ENCODE measurements at places on chromosomes 13 and 19.

DNA sequence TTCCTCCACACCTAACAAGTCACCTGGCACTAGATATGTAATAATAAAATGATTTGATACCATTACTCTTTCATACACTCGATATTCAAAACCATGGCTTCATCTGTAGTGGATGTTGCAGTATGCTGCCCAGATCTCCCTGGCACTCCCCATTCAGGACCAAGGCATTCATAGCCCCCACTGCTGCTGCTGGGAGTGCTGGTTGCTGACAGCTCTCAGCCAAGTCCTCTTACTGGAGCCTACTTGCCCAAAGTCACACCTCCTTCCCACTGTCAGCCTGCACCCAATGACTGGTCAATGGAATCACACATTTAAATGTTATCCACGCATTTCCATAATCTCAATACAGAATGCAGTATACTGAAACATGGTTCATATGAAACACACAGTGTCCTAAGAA, 3.7 kb downstream of the SUCLA2 start:
- DNase-seq, result no peak

DNA sequence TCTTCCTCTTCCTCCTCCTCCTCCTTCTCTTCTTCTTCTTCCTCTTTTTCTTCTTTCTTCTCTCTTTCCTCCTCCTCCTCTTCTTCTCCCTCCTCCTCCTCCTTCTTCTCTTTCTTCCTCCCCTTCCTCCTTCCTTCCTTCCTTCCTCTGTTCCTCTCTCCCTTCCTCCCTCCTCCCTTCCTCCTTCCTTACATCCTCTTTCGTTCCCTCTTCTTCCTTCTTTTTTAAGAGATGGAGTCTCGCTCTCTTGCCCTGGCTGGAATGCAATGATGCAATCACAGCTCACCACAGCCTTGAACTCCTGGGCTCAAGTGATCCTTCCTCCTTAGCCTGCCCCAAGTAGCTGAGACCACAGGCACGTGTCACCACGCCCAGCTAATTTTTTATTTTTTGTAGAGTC, 13.2 kb downstream of the EHD2 start:
- no peak for DNase-seq

DNA sequence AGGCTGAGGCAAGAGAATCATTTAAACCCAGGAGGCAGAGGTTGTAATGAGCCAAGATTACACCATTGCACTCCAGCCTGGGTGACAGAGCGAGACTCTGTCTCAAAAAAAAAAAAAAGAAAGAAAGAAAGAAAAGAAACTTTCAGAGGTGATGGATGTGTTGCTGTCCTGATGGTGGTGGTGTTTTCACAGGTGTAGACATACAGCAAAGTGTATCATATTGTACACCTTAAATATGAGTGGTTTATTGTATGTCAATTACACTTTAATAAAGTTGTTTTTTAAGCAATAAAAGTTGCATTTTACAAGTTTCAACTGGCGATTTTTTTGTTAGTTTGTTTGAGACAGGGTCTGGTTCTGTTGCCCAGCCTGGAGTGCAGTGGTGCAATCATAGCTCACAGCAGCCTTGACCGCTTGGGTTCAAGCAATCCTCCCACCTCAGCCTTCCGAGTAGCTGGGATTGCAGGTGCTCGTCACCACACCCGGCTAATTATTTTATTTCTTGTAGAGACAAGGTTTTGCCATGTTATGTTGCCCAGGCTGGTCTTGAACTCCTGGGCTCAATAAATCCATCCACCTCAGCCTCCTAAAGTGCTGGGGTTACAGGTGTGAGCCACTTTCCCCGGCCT, 13.5 kb upstream of the INSR start:
- no peak for DNase-seq

DNA sequence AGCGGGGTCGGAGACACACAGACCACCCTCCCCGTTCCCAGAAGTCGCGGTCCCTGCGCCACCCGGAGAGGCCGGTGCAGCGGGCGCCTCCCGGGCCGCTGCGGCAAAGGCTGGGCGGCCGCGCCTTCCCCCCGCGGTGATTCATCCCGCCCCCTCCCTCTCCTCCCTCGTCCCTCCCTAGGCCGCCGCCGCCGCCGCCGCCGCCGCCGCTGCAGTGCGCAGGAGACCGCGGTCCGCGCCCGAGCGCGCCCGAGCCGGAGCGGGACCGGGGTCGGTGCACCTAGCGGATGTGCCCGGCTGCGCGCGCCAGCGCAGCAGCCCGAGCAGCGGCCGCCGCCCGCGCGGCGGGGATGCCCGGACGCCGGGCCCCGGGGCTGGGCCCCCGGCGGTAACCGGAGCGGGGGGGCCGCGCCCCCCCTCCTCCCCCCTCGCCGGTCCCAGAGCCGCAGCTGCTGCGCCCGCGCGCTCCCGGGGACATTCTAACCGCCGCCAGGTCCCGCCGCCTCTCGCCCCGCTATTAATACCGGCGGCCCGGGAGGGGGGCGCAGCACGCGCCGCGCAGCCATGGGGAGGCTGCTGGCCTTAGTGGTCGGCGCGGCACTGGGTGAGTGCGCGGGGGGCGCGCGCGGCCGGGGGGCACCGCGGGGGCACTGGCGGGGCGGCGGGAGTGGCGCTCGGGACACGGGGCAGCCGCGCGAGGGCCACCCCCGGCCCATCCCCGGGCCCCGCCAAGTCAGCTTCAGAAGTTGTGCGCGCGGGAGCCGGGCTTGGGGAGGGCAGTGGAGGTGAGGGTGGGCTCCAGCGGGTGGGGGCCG, at the start of gene SCN1B:
TSS of gene SCN1B (plus strand) at position 214 of the 815 bp plus-strand sequence. CDS start at position 565, 351 bp downstream.
- peak; percentile 30 for DNase-seq

DNA sequence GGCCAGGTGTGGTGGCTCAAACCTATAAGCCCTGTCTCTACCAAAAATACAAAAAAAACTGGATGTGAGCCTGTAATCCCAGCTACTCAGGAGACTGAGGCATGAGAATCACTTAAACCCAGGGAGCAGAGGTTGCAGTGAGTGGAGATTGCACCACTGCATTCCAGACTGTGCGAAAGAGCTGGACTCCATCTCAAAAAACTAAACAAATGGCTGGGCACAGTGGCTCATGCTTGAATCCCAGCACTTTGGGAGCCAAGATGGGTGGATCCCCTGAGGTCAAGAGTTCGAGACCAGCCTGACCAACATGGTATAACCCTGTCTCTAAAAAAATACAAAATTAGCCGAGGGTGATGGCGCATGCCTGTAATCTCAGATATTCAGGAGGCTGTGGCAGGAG, 34.9 kb upstream of the ZNF83 start:
- DNase-seq, result no peak

GRCh38 chr19:3163230-3163886, 15.2 kb upstream of the S1PR4 start:
- DNase-seq, result peak; percentile 68

GRCh38 chr19:48118131-48118517, 7.5 kb upstream of the PLA2G4C start:
- DNase-seq, result no peak

DNA sequence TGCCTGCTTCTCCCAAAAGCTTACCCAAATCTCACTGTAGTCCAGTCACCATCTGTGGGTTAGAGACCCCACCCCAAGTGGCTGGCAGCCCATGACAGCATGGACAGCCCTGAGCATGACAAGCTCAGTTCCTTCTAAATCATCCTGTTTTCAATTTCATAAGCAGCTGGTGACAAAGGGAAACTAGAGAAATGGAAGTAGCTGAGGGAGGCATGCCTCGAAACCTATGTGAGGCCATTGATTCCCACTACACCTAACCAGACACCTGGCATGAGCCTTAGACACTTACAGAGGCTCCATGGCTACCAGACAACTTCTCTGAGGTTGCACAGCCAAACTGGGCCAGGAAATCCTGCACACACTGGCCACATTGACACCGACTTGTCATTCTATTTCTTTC, 56.2 kb downstream of the ABCC4 start:
- no peak for DNase-seq

- peak; percentile 57 for DNase-seq
Measured at GRCh38 chr19:45523642-45524256, 16.5 kb downstream of the VASP start.

- DNase-seq, result no peak
Measured at GRCh38 chr19:10812902-10813404, 23.1 kb downstream of the TMED1 start.

DNA sequence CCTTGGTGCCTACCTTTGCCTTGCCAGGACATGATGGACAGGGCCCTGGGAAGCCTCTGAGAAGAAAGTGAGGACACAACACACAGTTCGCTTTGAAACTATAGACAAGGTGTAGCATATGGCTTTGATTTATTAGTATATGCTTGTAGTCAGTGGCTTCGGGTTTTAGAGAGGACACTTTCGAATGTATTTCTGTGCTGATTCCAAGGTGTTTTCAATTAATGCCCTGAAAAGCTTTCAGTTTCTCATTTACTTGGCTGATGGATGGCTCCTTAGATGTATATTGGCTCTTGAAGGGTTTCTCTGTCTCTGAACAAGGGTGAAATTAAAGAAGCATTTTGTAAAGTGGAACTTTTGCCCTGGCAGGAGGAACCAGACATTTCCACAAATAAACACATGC, 106.9 kb downstream of the POSTN start:
- no peak for DNase-seq

GRCh38 chr13:111286162-111286561, 34.3 kb upstream of the TEX29 start:
- DNase-seq, result no peak

DNA sequence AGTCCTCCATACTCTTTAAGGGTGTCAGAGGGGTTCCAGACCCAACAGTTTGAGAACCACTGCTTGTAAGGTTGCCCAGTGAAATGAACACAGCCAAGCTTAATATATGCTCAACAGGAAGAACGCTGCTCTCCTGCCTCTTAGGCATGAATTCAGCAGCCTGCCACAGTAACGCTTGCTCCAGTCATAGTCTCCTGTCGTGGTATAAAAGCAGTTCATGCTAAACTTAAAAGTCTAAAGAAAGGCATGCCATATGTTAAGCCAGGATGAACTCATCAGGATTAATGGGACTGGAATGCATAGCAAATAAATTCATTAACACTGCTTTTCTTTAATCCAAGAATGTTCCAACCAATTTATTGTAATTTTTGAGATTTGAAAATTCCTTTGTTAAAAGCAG, 38.7 kb downstream of the SLC7A1 start:
- no peak for DNase-seq

DNA sequence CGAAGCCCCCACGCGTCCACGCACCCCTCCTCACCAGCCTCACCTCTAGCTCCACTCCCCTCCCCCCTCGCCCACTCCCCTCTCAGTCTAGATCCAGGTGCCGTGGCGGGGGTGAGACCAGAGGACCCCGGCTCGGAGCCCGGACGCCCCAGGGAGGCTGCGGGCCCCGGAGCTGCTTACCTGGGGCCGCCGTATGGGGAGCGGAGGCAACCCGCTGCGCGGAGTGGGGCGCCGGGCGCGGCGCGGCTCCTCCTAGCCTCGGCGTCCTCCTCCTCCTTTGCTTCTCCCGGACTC, 353 bp downstream of the ENOX1 start:
- DNase-seq, result no peak

GRCh38 chr19:35291259-35291658, 702 bp upstream of the MAG start:
- no peak for DNase-seq

DNA sequence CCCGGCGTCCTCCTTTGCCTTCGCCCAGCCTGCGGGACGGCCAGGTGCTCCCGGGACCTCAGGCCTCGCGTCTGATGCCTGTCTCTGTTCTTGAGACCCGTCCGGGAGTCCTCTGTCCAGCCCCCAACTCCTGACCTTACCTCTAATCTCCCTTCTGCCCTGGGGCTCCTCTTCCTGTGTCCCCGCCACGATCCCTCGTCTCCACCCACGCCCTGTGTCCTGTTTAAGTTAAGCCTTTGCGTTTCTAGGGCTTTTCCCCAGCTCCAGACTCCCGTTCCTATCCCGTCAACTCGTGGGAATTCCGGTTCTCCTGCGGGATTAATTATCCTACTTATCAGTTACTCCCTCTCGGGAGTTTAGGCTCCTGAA, 686 bp downstream of the LENG8 start:
- no peak for DNase-seq

- no peak for DNase-seq
Measured at GRCh38 chr13:32590266-32590665, 4.0 kb downstream of the PDS5B start.

DNA sequence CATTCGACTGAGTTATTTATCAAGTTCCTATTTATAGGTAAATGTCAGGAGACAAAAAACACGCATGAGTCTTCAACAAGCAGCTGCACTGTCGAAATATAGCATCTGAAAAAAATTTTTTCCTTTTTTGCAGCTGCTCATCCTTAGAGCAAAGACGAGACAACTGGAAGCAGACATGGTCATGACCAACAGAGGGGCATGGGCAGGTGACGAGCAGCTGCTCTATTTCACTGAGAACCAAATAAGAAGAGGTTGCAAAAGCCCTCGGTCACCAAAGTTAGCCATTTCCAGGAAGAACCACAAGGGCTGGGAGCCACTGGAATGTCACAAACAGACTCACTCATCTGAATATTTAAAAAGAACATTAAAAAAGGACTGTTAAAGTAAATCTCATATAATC, 22.2 kb downstream of the SOHLH2 start:
- DNase-seq, result no peak

GRCh38 chr19:2150794-2151338, 500 bp downstream of the AP3D1 start:
- no peak for DNase-seq

DNA sequence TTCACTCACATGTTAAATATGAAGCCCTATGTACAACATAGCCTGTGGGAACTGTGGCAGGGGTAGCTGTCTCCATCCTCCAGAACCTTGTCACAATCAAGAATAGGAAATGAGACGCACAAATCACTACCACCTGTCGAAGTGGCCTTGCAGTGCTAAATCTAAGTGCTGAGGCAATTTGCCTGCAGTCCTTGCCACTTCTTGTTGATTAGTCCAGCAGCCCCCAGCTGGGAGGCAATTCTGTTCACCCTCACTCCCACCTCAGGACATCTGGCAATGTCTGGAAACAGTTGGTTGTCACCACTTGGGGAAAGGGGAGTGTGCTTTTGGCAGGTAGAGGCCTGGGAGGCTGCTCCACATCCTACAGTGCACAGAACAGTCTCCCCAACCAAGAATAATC, 10.7 kb downstream of the RFX2 start:
- peak; percentile 85 for DNase-seq

DNA sequence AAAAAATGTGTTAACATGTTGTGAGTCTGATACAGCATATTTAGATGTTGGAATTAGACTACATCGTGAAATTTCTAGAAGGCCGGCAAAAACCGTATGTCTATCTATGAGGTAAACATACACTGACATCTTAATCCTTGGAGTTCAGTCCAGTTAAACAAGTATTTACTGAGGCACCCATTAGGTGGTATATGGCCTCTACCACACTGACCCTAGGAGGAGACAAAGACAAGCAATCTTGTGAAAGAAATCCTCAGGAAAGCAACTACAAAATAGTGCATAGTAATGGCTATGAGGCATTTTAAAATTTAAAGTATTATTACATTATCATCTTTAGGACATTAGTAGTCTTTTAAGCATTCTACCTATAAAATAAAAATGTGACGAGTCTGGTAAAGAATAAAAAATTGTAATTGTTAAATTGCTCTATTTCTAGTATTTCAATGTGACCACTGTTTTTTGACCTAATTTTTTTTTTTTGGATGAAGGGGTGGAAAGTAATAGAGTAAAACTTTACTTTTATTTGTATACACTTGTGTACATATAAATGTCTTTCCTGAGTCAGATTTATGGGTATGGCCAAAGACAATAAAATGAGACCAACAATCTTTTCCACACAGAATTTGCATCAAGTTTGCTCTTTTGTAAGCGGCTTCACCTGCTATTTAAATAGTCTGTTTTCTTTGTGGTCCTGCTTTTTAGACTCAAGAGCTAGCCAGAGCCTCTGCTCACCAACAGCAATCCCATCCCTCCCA, 50.5 kb downstream of the KATNAL1 start:
- no peak for DNase-seq

- DNase-seq, result no peak
Measured at GRCh38 chr13:99051768-99052455, 74.0 kb upstream of the DOCK9 start.
